ENCODE measurements at places on chromosomes 7 and 10.
A peak's percentile ranks its signal among the peaks of the same experiment; 100 is the strongest.

DNA sequence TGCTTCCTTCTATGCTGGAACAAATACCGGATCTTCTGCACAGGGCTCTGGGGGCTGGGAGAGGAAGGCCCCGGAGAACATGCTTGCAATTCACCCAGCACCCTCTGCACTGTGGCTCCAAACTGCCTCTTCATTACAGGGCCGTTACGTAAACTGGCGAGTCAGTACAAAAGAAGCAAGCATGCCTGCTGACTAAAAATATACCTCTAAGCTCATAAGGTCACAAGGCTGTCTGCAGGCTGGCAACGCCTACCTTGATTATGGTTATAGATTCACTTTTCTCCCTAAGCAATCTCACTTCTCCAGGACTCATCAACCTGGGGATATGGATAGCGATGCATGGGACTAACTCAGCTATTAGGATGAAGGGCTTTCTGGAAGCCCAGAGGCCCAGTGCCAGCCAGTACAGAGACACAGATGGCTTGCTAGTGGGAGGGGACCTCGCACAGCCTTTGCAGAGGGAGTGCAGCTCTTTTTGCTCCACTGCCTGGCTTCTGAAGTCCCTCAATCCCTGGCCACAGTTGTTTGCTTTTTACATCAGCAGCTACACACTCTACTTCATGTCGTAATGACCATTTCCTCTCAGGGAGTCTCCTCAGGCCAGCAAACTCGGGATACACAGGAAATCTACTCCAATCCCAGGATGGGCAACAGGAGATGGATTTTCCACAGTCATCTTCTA, 96.1 kb downstream of the SH3PXD2A start:
- peak; percentile 23 for DNase-seq

DNA sequence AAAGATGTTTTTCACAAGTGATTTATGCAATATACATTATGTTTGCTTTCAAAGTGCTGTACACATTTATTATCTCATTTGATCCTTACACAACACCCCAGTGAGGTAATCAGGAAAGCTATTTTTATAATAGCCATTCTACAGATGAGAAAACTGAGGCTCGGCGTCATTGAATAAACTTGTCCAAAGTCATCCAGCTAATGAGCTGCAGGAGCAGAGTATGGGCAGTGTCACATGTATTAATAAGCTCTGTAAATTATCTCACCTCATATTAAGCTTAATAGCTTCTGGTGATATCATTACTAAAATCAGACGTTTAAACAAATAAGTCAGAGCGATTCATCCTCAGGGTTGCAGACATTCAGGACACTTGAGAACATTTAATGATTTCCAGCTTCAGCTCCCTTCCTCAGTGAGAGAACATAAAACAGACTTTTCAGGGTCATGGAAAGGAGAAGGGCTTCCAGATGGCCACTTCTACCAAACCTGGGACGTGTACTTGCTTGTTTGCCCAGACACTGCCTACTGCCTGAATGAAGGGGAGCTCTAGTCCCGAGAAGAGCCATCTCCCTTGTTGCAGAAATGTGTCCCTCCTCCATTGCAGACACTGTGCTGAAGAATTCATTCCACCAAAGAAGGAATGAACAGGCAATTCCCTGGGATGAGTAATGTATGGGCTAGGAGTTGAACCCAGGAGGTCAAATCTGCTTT, 20.5 kb upstream of the FZD1 start:
- no peak for DNase-seq

DNA sequence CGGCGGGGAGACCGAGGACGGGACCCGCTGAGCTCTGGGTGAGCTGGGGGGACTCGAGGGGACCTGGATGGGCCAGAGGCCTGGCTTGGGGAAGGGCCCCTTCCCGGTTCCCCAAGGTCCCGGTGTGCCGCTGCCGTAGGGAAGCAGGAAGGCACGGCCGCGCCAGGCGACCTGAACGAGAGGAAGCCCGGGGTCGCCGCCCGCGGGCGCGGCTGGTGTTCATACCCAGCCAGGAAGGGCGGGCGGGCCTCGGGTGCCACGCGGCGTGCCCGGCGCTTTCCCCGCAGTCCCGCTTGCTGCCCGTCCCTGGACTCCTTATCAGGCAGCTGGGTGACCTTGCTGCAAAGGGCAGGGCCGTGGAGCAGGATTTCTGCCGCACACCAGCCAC, 38.0 kb downstream of the ZNF777 start:
- DNase-seq, result no peak

- peak; percentile 71 for DNase-seq
These were observed 9.1 kb upstream of the TMEM236 start for GRCh38 chr10:17742918-17743317.

DNA sequence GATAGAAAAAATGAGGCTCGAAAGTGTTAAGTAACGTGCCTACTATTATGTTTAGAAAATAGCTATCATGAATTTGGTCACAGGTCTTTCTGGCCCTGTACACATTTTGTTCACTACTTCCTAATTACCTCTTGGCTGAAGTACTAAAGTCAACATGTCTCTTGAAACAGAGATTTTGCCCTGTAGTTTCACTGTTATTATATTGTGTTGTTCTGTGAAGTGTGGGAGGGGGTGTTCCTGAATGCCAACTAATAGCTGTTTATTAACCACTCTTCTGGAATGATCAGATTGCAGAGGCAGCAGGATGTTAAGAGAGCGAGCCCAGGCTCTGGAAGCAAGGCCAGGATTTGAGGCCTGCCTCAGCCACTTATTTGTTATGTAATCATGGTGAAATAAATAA, 72.1 kb downstream of the RNF133 start:
- no peak for DNase-seq
